ENCODE measurements at places on chromosomes 3 and 15. TPM values are rescaled to one million over a fixed set of nuclear protein-coding genes. Genes with fewer than 3 reads are reported as not detected.

A4GNT gene
- not detected for total RNA-seq

TGM5 gene
- not detected for total RNA-seq

UMPS gene
- 18.9 TPM for total RNA-seq

TRANK1 gene
- 9.6 TPM for total RNA-seq

CFAP100 gene
- not detected for total RNA-seq

Data from mesangial cell (primary cell).